ENCODE measurements at places on chromosomes 6 and 20. TPM values are rescaled to one million over a fixed set of nuclear protein-coding genes. Genes with fewer than 3 reads are reported as not detected.

RNF39 gene
- not detected for total RNA-seq

GATA5 gene
- not detected for total RNA-seq

ARFGEF3 gene
- 0.44 TPM for total RNA-seq

MUC21 gene
- not detected for total RNA-seq

FLRT3 gene
- 5.0 TPM for total RNA-seq

FAM83D gene
- total RNA-seq, result 27.2 TPM

TRIM15 gene
- total RNA-seq, result not detected

ALDH5A1 gene
- total RNA-seq, result 0.15 TPM

COL11A2 gene
- 0.15 TPM for total RNA-seq

WFDC5 gene
- total RNA-seq, result not detected

BLOC1S5 gene
- 21.1 TPM for total RNA-seq

CD93 gene
- total RNA-seq, result 1.0 TPM

KIAA0408 gene
- 3.8 TPM for total RNA-seq

PTCRA gene
- total RNA-seq, result not detected

C4A gene
- 4.1 TPM for total RNA-seq

PDE10A gene
- 2.5 TPM for total RNA-seq

SOX4 gene
- 42.0 TPM for total RNA-seq

DCDC2 gene
- total RNA-seq, result not detected

APMAP gene
- total RNA-seq, result 121 TPM
